Sciatic nerve (tissue), 2 donors: ENCODE measurements at places on chromosomes 3 and 15. TPM values are rescaled to one million over a fixed set of nuclear protein-coding genes. Genes with fewer than 3 reads are reported as not detected.

DNA sequence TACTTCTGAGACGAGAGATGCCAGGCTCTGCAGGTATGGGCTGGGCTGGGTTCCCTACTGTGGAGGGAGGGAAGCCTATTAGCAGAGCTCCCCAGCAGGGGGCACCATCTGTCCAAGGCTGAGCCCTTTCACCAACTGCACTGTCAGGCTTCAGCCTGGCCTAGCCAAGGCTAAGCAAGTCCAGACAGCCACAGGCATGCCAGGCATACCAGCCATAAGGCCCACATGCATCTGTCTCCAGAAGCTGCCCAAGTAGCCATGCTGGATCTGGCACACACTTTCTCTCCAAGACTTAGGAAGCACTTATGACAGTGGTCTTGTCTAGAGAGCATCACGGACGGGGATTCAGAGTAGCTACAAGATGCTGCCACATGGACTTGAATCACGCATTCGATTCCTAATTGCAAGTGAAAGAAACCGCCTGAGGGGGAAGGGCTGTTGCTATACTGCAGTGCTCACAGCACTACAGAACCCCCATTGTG is 28.3 kb downstream of the RUVBL1 start:
- DNase-seq = peak; percentile 89

GRCh38 chr3:98978068-98978811 is 76.7 kb upstream of the DCBLD2 start:
- no peak for DNase-seq

DNA sequence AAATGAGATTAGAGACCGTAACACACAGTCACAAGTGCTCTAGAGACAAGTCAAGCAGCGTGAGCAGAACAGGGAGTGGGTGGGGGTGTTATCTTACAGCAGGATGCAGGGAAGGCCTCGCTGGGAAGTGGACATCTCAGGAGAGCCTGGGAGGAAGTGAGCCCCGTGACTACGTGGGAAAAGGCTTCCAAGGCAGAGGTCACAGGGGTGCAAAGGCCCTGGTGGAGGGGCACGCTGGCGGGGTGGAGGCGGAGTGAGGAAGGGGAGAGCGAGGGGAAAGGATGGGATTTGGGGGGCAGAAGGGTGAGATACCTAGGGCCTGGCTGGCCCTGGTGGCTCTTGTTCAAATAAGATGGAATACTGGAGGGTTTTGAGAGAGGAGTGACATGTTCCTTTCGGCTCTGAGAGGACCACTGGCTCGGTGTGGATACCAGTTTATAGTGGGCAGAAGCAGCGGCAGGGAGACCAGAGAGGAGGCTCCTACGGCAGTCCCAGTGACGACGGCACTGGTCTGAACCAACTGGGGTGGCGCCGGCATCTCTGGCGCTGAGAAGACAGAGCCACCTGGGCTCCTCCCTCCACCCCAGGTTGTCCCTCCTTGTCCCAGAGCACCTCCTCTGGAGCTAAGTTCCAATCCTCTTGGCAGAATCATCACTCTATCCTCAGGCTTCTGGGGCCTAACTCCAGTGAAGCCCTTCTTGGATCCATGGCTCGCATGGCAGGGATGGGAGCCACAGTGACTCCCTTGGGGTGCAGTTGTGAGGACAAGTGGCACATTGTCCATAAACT is 266.2 kb upstream of the LYSMD4 start:
- peak; percentile 21 for DNase-seq

DNA sequence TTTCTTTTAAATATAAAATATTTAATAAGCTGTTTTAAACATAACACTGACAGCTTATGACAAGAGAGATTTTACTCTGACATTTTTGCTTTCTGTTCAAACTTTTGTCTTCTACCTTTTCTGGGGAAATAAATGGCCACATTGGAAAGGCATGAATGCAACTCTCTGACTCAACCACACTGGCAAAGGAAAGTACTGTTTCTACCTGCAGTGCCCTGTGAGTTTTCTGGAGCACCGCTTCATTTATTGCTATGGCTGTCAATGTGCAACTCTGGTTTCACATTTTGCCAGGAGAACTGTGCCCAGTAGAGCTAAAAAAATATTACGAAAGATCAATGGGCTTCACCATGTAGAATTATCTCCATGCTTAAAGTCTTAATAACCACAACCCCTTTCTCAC is 15.1 kb downstream of the PDZRN3 start:
- no peak for DNase-seq

DNA sequence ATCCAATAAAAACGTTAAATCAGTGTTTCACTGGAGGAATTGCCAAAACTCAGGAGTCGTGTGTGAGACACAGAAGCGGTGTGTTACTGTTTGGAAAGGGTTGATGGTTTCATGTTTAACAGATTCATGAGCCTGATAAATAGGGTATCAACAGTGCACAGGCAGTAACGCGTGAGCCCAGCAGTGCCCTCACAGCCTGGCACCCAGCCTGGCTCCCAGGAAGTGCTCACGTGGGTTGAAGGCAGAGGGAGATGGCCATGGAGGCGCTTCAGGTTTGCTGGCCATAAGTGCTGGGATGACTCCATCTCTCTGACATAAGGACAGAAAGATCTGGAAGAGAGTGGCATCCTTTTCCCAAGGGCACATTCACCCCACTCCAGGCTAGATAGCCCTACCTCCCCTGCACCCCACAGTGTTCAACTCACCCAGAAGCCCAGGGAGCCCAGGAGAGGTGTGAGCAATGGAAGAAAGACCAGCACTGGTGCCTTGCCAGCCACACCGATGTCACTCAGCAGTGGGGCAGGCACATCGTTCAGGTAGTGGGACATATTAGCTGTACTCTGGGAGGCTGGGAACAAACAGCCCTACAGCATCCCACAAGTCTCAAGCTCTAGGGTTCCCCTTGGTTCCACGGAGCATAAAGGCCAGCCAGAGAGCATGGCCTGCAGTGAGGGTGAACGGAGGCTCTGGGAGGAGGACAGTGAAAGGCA is 164.3 kb downstream of the LRRK1 start:
- no peak for DNase-seq

- no peak for DNase-seq
Observed at GRCh38 chr3:33318710-33319380, 41.6 kb downstream of the FBXL2 start.

GRCh38 chr15:80996247-80996646 is 4.5 kb upstream of the TLNRD1 start:
- no peak for DNase-seq

DNA sequence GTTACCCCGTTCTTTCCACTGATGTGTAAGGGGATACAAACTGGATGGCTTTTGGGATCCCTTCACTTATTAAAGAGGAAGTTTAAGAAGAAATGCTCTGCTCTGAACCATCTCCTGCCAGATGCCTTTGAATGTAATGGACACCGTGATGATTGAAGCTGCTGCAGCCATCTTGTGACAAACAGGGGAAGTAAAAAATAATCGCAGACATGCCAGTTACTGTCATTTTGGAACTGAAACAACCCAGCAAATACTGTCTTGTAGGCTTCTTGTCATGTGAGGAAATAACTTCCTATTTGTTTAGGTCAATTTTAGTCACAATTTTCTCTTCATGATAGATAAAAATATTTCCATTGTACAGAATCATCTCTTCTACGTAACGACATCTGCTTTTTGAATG is 224.0 kb downstream of the CHL1 start:
- no peak for DNase-seq

GRCh38 chr15:40937762-40938535 is 8.8 kb downstream of the DLL4 start:
- DNase-seq = no peak

DNA sequence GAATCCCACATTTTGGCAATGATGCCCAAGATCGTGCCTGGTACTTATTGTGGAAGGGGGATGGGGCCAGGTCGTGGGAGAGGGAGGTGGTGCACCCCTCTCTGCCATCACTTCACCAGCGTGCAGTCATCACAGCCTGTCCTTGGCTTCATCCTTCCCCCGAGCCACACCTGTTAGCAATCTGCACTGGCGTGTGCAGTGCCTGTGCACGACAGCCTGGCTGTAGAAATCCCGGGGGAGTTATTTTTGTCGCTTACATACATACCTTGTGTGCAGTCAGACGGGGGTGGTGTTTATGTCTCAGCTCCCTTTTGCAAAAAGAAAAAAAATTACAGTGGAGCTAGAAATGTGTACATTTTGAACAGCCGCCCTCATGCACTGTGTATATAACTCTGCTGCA is 216.0 kb downstream of the TLE3 start:
- DNase-seq = no peak

DNA sequence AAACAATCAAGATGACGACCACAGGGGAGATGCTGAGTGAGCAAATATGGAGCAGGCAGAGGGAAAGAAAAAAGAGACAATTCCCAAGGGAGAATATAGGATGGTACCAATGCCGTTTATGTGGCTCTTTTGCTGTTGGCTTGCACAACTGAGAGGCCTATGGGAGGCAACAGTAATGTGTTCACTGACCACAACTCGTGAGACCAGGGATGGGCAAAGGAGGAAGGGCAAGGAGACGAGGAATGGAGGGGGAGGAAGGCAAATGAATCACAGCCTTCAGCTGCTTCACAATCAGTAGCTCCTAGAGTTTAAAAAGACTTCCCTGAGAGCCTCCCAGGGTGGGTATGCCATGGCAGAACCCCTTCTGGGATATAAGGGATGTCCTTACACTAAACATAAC is 131.5 kb downstream of the SLC9A9 start:
- no peak for DNase-seq

DNA sequence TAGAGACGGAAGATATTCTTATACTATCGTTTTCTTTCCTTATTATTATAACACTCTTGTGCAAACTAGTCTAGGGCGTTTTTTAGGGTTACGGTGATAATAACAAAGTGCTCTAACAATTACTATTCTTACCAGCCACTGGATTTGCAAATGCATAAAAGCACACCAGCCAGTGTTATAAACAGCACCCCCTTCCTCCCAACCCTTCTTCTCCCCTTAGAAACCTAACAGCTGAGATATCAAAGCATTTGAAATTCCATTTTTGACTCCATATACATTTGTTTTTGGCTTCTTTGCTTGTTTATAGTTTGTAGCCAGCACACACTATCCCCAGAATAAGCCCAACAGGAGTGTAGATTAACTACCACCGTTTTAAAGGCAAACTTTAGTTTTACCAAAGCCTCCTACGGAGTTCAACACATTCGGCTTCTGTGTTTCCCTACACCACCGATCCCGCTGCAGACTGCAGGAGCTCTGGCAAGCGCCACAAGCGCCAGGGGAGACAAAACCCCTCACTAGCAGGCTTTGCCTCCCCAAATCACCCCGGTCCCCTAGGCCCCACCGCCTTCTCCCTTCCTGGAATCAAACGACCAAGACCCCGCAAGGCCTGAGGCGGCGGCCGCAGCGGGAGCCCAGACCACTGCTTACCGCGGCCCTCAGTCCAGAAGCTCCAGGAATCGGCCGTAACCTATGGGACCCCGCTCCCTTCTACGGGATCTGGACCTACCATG is 461 bp downstream of the COPB2 start:
- no peak for DNase-seq

DNA sequence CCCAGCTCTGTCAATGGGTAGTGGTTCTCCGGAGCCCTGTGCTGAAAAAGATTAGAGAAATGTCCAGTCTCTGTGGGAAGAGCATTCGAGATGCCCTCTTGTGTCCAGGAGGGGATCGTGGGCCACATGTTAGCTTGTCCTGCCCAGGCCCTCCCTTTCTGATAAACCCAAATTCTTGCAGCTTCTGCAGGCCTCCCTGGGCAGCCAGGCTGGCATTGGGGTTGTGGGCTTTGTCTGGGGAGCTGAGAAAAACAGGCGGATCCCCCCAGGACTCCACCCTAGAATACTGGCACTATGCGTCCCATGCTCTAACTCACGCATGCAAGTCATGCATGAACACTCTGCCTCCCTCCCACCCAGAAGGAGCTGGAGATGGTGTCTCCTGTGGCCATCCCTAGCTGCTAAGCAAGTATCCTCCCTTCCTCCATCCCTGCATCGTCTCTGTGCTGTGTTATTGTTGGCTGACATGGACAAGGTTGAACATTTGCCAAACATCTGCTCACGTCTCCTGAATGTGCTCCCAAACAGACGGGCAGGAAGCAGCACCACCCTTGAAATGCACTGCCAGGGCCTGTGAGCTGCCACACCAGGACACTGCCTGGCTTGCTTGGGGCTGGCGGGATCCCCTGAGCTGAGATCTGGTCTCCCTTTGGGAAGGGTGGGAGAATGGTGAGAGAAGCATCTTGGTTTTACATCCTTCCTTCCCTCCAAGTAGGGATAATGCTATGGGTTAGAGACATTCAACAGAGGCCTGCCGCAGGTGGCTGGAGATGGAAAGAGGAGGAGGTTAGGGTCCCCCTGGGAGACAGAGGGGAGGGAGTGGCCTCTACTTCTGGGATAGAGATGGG is 26.5 kb downstream of the CFAP161 start:
- DNase-seq = peak; percentile 70

- no peak for DNase-seq
Observed at GRCh38 chr15:22902578-22902977, 64.1 kb downstream of the NIPA2 start.

DNA sequence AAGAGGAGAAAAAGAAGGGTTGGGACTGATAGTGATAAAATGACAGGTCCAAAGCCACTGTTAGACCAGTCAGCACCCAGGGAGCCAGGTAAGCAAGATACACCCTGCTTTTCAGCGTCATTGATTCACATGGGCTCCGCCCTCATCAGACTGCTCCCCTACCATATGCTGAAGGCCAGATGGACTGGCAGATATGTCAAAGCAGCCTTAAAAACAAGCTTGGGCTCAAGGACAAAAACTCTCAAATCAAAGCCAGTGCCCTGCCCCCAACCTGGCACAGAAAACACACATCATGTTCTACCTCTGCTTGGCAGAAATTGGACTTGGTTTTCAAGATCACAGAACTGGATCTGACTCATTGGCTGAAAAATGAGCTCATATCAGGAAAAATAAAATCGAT is 33.4 kb downstream of the SH3BP5 start:
- peak; percentile 50 for DNase-seq

- DNase-seq = no peak
Observed at GRCh38 chr15:23385886-23386430, 31.4 kb downstream of the GOLGA8S start.

GRCh38 chr3:128572644-128573105 is 77.9 kb downstream of the RPN1 start:
- DNase-seq = no peak

DNA sequence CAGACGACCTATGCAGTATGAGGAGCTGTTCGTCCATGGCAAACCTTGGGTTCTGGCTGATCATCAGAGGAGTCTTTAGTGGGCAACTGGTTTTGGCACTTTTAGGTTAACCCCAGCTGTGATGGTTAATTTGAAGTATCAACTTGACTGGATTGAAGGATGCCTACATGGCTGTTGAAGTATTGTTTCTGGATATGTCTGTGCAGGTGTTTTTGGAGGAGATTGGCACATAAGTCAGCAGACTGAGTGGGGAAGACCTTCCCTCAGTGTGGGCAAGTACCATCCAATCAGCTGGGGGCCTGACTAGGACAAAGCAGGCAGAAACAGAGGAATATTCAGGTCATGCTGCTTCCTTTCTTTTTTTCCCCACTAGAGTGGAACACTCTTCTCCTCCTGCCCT is 284.1 kb downstream of the NFKBIZ start:
- no peak for DNase-seq

GRCh38 chr3:47028667-47029066 is 49.2 kb downstream of the NBEAL2 start:
- no peak for DNase-seq

GRCh38 chr3:191762323-191762960 is 301.5 kb downstream of the PYDC2 start:
- DNase-seq = no peak

- no peak for DNase-seq
Observed at GRCh38 chr15:101105059-101105891, 146.6 kb downstream of the CHSY1 start.

GRCh38 chr3:12622335-12622734 is 41.6 kb downstream of the RAF1 start:
- DNase-seq = no peak

The CAPN3 gene
- 21.9 TPM for total RNA-seq

The CORO2B gene
- 10.2 TPM for total RNA-seq

The INSYN1 gene
- total RNA-seq = 7.8 TPM

The GOLGA6B gene
- not detected for total RNA-seq

The ST3GAL6 gene
- 25.1 TPM for total RNA-seq

The ADGRG7 gene
- total RNA-seq = not detected
